ENCODE measurements at places on chromosomes 6 and 20.

DNA sequence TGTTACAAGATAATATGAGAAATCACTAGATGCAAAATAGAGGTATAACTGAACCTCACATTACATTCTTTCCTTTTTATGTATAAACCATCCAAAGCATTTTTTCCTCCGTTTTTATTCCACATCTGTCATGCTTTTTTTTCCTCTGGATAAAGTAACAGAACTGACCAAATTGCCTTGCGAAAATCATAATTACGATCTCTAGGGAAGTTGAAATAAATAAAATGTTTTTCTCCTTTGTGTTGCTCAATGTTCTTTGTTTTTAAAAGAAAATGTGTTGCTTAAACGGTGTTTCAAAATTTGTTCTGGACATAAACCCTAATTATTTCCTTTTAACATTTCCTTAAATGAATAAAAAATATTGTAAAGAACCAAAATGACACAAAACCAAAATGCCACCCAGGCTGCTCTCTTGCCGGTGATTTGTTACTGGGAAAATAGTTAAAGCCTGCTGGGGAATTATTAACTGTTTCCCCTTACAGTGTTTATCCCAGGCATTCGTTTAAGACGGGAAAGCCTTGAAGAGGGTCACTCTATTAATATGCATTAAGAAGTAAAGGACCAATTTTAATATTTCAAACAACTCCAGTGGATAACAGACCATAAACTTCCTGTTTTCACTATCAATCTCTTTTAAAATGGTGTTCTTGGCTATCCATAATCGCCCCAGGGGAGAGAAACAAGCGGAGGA is 1.7 kb upstream of the ADGRB3 start:
- no peak for DNase-seq

- DNase-seq: no peak
Observed at GRCh38 chr6:8187209-8187608, 84.9 kb upstream of the EEF1E1 start.

DNA sequence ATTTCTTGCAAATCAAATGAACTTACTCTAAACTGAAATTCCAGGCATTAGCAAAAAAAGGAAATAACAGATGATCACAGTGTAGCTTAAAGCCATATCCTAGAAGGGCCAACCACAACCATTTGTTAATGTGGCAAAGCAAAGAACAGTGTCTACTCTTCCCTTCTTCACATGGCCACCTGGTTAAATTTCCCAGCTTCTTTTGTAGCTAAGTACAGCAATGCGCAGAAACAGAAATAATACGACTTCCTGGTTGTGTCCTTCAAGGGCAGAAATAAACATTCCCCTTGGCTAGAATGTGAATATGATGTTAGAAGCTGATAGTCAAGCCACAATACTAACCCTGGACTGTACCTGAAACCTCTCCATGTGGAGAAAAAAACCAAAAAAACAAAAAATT is 9.6 kb downstream of the SNX3 start:
- DNase-seq: no peak

DNA sequence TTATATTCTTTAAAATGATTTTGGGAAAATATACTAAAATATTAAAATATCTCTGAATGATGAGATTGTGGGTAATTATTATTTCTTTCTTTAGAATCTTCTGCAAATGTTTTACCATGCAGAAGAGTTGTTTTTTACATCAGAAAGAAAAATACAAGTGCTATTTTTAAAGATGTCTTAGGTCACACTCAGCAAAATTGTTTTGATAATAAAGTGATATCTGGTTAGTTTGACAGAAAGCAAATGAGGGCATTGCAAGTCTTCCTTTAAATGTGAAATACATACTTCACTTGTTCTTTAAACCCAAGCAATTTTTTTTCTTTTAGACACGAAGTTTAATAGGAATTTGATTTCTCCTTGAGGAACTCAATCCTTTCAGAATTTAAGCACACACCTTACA is 43.6 kb upstream of the STXBP5 start:
- no peak for DNase-seq

- DNase-seq: no peak
Observed at GRCh38 chr6:130434174-130434873, 68.5 kb downstream of the TMEM200A start.

GRCh38 chr6:166511316-166511715 is 75.2 kb downstream of the RAMACL start:
- DNase-seq: no peak

DNA sequence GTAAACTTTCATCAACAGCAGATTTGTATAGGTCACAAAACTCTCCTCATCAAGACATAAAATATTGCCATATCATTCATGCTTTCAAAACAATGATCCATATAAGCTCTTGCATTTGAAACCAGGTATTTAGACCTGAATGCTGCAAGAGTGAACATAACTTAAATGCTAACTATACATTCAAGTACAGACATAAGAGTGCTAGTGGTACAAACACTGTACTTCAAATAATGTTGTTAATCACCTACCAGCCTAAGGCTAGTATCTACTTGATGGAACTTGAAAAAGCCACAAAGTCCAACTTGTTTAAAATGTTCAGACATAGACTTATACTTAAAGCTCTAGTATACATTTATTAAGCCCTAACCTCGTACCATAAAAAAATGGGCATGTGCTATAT is 16.0 kb upstream of the GSTA2 start:
- no peak for DNase-seq

Measured in NCI-H1436 treated with DMSO at 0.1 percent for 48 hours (cell line).